ENCODE measurements at places on chromosomes 11 and 22.

GRCh38 chr11:40397141-40397540 lies 1062.3 kb downstream of the LRRC4C start:
- no peak for DNase-seq

DNA sequence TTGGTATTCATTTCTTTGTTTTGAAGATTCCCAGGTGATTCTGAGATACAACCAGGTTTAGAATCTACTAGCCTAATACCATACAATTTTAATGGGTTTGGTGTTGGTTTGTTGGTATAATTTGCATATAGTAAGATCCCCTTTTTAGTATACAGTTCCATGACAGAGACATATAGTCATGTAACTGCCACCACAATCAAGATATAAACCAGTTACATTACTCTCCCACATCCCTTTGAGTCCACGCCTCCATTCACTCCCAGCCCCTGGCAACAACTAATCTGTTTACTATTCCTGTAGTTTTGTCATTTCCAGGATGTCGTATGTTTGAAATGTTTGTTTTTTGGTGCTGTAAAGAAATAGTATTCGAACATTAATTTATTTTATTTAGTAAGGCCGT lies 4.3 kb downstream of the ASRGL1 start:
- DNase-seq = no peak

GRCh38 chr11:111841370-111842053 lies 29.9 kb downstream of the ALG9 start:
- peak; percentile 91 for DNase-seq

- DNase-seq = no peak
Observed at GRCh38 chr11:125268611-125269010, 104.1 kb downstream of the PKNOX2 start.

GRCh38 chr11:78733031-78733430 lies 158.4 kb upstream of the NARS2 start:
- no peak for DNase-seq

DNA sequence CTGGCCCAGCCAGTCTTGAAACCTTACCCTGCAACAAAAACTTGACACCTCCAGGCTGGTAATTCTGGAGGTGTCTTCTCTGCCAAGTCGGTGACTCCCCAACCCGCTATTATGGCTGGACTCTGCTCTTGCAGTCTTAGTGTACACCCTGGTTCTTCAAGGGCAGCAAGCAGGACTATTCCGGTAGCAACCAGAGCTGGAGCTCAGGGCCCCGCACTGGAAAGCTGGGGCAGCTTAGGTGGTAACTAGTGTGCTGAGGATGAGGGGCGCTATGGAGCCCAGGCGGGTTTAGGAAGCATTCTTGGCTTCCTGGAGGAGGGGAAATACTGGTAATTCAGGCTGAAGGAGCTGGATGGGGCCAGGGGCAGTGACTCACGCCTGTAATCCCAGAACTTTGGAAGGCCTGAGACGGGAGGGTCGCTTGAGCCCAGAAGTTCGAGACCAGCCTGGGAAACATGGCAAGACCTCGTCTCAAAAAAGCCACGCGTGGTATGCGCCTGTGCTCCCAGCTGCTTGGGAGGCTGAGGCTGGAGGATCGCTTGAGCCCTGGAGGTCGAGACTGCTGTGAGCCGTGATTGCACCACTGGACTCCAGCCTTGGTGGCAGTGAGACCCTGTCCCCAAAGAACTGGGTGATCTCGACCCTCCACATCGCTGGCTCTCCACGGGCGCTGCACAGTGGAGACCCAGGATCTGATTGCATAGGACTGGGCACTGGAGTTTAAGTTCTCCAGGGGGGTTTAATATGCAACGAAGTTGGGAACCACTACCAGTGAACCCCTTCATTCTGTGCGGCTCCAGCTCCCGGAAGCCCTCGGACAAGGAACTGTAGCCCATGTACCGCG lies 10.6 kb upstream of the AIFM3 start:
- no peak for DNase-seq

GRCh38 chr11:95727111-95727510 lies 62.5 kb downstream of the FAM76B start:
- DNase-seq = no peak

Data from midbrain (tissue), 1 donor.